Ecto neural progenitor cell (in vitro differentiated cells): ENCODE measurements at places on chromosomes 6 and 20.

DNA sequence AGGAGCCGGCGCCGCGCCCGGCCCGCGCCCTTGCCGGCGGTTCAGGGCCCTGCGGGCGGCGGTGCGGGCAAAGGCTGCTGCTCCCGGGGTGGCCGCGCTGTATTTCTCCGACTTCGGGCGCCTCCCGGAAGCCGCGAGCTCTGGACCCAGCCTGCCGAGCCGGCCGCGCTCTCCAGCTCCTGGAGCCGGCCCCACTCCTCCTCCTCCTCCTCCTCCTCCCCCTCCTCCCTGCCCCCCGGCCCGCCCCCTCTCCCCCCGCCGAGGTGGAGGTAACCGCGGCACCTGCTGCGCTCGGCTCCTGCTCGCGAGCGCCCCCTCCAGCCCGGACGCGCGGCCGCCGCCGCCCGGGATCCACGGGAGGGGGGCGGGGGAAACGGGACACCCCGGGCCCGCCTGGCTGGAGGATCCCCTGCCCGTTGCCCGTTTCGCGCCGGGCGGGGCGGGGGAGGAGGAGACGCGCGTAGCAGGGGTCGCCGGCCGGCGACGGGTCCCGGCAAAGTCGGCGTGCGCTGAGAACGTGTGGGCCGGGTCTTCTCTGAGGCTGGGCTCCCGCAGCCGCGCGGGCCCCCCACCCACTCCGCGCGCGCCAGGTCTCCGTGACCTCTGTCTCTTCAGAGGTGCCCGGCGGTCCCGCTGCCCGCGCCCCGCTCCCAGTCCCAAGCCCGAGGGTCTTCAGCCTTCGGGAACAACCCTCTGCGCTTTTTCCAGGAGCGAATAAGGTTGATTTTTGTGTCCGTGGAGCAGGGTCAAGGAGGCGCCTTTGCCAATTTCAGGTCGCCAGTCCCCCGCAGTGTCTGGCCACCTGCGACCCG, at the start of gene SLC22A23:
TSS of gene SLC22A23 (minus strand) at position 153 of the 812 bp plus-strand sequence. CDS start 491 bp downstream, outside the sequence.
- DNase-seq = peak; percentile 88

- DNase-seq = no peak
These were observed 44.1 kb downstream of the SAMD3 start for GRCh38 chr6:130178692-130179091.

GRCh38 chr20:35556871-35557270, 15.0 kb downstream of the ERGIC3 start:
- no peak for DNase-seq

GRCh38 chr6:122405417-122405816, 6.0 kb downstream of the HSF2 start:
- no peak for DNase-seq

- DNase-seq = no peak
These were observed 3.9 kb downstream of the OTOR start for GRCh38 chr20:16752082-16752481.

GRCh38 chr20:63009988-63010769, 3.4 kb upstream of the BHLHE23 start:
- DNase-seq = no peak

- no peak for DNase-seq
These were observed 54.5 kb downstream of the ELOVL2 start for GRCh38 chr6:10989587-10989986.

DNA sequence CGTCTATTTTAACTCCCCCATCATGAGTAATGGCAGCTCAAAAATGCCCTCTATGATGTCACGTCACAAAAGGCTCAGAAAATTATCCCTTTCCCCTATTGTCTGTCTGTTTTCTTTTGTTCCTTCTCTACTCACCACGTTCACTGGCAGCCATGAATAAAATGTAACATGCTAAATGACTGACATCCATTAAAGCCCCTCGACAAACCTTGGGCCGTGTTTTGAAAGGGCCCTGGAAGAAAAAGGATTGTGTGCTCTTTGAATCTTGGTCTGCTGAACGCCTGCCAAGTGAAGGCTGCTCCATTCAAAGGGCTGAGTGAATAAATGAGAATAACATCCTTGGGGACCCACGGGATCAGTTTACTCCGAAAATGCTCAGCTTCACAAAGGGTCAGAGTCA, 118.7 kb downstream of the RPS12 start:
- DNase-seq = no peak

DNA sequence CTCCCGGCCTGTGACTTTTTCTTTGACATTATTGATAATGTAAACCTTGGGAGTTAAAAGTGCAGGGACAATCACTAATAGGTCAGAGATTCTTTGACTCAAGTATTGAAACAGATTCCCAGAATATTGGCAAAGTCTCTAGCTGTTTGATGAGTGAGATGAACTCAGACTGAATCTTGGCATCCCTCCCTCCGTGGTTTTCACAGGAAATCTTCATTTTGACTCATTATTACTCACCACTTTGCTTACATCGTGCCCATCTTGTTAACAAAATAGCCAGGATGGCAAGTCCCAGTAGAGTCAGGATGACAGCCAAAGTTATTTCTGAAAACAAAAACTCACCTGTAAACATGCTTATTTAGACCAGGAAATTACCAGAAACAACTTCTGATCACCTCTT, 2.0 kb downstream of the TSBP1 start:
- no peak for DNase-seq

DNA sequence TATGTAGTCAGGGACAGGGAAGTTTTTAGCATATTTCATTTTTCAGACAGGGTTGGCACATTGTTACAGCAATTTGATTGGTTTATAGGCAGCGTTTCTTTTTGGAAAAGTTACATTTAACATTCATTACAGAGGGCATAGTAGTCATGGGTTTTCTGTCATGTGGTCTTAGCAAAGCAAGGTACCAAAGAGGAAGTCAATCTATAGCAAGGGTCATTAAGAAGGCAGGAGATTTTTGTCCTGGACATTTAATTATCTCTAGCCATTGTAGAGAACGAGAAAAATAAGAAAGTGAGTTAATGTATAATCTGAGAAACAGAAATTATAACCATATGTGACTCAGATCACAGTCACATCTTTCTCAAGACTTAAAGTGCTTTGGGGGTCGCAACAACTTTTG, 47.4 kb downstream of the TPD52L1 start:
- no peak for DNase-seq

DNA sequence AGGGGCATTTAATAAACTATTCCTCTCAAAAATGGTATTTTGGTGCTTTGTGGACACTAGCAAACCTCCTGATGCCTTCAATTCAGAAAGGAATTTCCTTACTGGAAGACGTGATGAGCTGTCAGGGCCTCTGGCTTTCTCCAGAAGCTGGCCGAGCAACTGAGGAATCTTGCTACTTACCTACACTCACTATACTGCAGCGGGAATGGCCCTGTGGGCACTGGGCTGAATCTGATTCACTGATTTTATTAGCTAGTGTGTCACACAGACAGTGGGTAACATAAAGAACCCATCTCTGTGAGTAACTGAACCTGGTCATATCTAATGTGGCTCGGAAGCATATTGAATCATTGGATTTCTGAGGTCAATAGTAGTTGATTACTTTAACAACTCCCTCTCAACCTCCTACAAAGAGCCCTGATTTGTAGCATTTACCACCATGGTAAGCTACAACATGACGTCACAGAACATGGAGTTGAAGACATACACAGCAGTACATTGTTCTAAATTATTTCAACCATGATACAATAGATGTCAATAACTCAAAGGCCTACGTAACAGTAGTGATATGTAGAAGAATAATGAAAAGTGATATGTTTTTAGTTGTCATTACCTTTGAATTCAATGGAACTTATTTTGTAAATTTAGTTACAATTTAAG, 232.1 kb downstream of the SYNE1 start:
- DNase-seq = no peak

DNA sequence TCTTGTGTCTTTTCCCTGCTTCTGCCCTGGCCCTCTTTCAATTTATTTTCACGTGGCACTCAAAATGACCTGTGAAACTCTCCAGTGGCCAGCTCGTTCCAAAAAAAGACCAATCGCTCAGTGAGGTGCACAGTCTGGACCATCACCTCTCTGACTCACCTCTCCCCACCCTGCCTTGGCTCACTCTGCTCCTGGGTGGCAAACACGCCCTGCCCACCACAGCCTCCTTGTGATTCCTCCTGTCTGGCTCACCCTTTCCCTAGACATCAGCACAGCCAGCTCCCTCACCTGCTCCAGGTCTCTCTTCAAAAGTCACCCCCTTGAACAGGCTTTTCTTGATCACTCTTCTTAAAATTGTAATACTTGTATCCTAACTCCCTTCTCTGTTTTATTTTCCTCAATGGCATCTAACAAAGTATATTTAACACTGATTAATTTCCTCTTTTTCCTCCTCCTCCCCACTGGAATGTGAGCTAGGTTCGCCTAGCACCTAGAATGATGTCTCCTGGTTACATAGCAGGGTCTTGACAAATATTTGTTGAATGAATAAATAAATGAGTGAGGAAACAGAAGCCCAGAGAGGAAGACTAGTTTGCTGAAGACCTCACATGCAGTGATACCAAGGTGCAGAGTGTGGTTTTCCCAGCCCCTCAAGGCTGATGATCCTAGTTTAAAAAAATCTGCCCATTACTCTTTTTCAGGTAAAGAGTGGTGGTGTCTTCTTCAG, 109.0 kb downstream of the GJA10 start:
- no peak for DNase-seq

DNA sequence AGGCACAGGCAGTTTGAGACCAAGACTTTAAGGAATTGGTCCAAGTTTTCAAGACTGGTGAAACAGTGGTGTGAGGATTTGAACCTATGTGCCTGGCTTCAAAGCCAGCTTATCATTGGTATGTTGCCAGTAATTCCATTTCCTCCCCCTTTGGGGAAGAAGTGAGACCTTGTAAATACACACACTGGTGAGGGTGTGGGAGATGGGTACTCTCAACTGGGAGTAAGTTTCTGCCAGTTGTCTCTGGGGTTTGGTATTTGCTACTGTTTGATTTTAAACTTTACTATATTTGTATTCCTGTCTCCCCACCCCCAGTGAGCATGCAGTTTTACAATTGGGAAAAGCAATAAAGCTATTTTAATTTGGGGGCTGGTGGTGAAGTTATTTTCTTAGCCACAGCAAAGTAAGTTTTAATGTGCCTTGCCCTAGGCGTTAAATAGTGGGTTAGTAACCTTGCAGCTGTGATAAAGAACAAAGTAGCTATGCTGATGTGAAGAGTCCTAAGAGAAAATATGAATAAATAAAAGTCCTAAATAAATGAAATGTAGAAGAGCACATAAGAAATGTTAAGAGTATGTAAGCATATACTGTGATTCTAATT, 31.0 kb downstream of the SNX9 start:
- DNase-seq = no peak

- DNase-seq = no peak
These were observed 230.6 kb upstream of the SUPT3H start for GRCh38 chr6:45608252-45608913.

DNA sequence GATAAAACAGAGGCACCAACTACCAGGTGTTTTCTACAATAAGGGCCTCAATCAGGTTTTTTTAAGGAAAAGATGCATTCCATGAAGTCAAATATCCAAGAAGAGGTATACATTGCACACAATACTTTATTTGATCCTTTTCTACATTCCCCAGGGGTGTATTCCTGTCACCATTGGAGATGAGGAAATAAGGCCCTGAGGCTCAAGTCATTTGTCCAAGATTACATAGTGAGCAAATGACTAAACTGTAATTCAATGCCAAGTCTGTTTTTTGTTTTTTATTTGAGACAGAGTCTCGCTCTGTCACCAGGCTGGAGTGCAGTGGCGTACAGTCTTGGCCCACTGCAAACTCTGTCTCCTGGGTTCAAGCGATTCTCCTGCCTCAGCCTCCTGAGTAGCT, 69.2 kb upstream of the CDYL start:
- no peak for DNase-seq

- peak; percentile 93 for DNase-seq
These were observed at the start of gene PTK7 for GRCh38 chr6:43075670-43076463. PTK7 (plus strand) TSS chr6:43076314; CDS start chr6:43076489, 175 bp downstream.

DNA sequence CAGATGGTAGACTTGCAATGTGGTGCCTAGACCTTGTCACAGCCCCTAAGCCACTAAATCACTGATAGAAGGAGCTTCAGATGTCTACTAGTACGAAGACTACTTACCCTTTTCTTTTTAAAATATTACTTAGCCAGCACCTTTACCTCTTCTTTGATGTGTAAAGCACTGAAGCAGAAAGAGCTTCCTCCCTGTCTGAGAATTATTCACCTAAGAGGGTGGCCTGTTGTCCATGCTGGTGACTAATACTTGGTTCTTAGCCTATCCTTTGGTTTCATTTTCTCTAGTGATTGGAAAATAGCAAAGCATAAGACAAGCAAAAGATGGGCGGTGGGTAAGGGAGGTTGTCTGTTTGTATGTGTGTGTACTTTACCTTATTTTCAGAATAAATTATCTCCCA, 794.6 kb downstream of the TFAP2A start:
- no peak for DNase-seq

GRCh38 chr20:35146299-35146919, 727 bp downstream of the EDEM2 start:
- peak; percentile 60 for DNase-seq

- no peak for DNase-seq
These were observed 4.9 kb downstream of the TBXT start for GRCh38 chr6:166162599-166163342.

DNA sequence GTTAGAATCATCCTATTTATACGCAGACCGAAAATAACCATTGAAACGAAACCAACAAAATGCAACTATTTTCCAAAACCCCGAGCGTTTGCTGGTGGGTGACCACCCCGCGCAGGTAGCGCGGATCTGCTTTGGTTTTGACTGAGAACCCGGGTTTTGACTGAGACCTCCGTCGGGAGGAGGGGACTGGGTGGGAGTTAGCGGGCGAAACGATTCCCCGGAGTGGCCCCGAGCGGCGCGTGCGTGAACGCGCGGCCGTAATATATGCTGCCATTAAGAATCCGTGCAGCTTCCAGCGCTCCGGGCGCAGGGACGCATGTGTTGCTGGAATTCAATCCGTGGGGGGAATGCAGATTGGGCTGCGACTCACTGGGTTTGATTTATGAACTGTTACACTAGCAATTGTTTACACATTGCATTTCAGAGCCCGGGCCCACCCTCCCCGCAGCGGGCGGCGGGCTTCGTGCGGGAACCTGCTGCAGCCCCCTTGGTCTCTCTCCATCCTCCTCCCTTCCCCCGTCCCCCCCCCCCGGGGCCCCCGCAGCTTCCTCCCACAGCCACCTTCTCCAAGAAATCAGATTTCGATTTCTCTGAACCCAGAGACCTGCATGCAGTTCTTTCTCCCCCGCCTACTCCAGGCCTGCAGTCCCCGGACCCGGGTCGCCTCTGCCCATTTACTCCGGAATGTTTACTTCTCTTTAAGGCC, 9.9 kb downstream of the NRN1 start:
- DNase-seq = peak; percentile 61

DNA sequence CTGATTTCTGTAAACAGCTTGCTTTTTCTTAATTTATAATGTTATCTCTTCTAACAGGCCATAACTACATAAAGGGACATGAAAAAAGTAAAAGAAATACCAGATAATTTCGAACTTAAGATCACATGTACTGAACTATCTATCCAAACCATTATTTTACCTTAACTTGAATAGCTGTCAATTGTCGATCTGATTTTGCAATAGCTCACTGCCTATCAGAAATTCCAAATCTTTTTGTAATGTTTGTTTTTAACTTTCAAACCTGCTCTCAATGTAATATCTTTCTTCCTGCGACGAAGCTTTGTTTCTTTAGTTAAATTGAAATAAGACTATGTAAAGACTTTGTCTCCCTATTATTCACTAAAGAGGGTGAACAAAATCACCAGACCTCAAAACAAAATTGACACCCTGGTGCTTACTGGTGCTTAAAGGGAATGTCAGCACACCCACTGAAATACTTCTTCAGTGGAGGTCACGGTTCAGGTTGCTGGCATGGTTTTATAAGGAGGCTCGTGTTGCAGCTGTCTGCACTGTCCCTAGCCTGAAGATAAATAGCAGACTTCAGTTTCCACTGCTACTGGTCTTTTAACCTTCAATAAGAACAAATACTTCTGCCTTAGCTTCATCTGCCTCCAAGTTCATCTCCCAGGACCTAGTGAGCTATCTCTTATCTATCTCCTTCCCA, 117.5 kb upstream of the QKI start:
- DNase-seq = no peak
